AG04450 (cell line): ENCODE measurements at places on chromosomes 16 and 17.

DNA sequence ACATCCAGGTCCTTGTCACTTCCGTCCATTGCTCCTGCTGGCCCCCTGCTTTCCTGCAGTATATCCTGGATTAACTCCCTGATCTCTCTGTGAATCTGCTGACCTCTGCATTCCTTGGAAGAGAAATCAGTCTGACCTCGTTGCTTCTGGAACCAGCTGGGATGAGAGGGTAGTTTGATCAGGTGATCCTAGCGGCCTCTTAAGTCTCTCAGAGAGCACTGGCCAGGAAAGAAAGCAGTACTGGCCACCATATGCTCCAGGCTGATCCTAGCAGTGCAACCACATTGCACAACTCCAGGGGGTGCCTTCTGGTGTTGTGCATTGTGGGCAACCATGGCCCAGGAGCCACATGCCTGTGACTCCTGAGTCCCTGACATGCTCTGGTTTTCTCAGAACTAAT, 79.2 kb downstream of the ARHGAP23 start:
- no peak for DNase-seq

- no peak for DNase-seq
Observed at GRCh38 chr16:54878301-54878700, 52.4 kb upstream of the IRX5 start.

- DNase-seq: no peak
Observed at GRCh38 chr16:81542609-81543570, 98.3 kb downstream of the CMIP start.

DNA sequence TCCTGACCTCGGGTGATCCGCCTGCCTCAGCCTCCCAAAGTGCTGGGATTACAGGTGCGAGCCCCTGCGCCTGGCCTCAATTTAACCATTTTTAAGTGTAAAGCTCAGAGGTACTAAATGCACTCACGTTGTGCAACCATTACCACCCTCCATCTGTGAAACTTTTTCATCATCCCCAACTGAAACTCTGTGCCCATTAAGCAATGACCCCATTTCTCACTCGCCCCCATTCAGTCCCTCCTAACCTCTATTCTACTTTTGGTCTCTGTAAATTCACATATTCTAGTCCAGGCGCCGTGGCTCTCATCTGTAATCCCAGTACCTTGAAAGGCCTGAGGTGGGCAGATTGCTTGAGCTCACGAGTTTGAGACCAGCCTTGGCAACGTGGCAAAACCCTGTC, 8.3 kb upstream of the SPNS3 start:
- no peak for DNase-seq

- DNase-seq: no peak
Observed at GRCh38 chr16:7615565-7615964, 282.9 kb downstream of the RBFOX1 start.

- no peak for DNase-seq
Observed at GRCh38 chr17:74052993-74053711, 150.3 kb upstream of the RPL38 start.

- no peak for DNase-seq
Observed at GRCh38 chr17:16398270-16399267, 16.8 kb upstream of the TRPV2 start.

DNA sequence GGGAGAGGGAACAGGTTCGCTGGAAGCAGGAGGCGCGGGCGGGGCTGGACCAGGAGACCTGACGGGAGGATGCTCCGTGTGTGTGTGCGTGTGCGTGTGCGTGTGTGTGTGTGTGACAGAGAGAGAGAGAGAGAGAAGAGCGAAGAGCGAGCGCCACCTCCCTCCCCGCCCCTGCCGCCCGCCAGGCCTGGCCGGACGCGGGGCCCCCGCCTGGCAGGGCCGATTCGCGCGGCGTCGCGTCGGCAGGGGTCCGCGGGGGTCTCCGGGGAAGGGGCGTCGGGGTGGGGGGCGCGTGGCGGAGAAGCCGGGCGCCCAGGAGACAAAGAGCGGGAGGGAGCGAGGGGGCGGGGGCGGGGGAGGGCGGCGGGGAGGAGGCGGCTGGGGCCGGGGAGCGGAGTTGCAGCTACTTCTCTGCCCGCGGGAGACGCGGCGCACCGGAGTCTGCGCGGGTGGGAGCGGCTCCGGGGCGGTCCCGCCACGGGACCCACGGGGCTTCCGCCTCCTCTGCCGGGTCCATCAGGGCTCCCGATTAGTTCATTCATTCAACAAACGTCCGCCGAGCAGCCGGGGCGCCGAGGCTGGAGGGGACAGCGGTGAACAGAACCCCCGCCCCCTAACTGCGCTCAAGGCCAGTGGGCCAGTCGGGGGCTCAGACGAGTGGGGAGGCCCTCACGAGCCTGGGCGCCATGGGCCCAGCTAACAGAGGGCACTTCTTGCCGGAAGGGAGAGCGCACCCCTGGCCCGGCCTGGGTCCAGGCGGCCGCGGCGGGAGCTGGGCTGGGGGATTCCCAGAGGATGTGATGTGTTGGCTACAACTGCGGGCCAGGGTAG, at the start of gene SAMD14:
TSS of gene SAMD14 (minus strand) at position 433 of the 831 bp plus-strand sequence. CDS start 5,201 bp downstream, outside the sequence.
- DNase-seq: no peak

GRCh38 chr17:68906638-68907037, 48.6 kb downstream of the ABCA8 start:
- DNase-seq: no peak

DNA sequence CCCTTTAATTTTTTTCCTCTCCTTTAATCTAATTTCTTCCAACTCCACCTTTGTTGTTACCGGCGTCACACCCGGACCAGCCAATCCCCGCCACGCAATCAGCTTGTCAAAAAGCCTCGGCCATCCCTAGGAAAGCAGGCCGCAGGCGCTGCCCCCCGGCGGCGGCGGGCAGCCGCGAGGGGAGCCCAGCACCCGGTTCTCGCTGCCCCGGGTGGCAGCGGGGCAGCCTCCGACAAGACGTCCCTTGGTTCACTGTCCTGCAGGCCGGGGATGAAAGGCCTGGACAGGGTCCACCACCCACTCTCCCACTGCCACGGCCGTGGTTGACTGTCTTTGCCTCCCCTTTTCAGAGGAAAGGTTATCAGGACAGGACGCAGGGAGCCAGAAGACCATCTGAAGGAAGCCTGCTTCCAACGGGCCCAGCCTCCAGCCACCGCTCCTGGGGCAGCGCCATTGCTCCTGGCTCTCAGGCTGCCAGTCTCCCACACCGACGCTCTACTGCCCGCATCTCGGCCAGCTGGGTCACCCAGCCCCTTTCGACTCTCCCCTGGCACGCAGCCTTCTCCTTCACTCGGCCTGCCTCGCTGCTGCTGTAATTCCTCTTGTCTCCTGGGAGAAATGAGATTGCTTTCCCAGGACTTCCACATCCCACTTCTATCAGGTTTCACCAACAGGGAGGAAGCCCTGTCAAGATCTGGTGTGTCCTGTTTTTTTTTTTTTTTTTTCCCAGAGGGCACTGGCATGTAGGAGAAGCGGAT, 2.8 kb upstream of the UBTF start:
- no peak for DNase-seq

DNA sequence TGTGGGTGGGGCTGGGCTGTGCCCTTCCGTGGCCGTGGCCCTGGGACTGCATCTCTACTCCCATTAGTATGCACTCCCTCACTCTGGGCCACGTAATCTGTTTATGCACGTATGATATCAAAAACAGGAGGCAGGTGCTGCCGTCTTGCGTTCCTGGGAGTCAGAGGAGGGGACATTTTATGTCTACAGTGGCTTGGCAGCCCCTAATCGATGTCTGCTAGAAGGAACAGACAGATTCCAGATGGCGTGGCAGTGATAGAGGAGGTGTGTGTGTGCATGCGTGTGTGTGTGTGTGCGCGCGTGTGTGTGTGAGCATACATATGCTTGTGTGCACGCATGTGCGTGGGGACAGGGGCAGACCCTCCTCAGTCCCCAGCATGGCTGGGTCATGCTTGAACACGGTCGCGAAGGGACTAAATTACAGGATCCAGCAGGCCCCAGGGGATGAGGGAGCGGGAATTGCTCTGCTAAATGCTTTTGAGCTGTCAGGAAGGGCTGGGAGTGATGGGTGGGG, 44.7 kb downstream of the SREBF1 start:
- no peak for DNase-seq

GRCh38 chr16:62585041-62585545, 548.9 kb upstream of the CDH8 start:
- no peak for DNase-seq

GRCh38 chr17:29136998-29137730, 43.0 kb downstream of the MYO18A start:
- DNase-seq: no peak

GRCh38 chr17:35521150-35521549, 16.3 kb downstream of the SLFN12L start:
- DNase-seq: no peak

- DNase-seq: peak; percentile 75
Observed at GRCh38 chr17:40283662-40284061, 4.0 kb upstream of the CDC6 start.

- no peak for DNase-seq
Observed at GRCh38 chr16:4465977-4466779, 8.2 kb downstream of the NMRAL1 start.

DNA sequence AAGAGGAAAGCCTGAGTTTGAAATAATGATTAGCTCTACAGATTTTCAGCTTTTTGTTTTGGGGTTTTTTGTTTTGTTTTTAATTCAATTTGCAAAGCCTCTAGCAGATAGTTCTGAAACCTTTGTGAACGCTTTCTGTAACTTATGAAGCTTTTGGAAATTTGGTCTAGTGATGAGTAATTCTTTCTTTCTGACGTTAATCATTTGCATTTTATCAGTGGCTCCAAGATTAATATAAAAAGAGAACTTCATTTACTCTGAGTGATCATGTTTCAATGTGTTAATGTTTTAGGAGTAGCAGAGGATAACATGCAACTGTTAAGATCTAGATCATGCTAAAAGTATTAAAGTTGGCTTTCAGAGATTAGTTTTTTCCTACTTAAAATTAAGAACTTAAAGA, 160.3 kb upstream of the TBX2 start:
- no peak for DNase-seq
